ENCODE measurements at places on chromosomes 7 and 10.

- DNase-seq = no peak
Observed at GRCh38 chr10:124366343-124366742, 52.4 kb downstream of the OAT start.

DNA sequence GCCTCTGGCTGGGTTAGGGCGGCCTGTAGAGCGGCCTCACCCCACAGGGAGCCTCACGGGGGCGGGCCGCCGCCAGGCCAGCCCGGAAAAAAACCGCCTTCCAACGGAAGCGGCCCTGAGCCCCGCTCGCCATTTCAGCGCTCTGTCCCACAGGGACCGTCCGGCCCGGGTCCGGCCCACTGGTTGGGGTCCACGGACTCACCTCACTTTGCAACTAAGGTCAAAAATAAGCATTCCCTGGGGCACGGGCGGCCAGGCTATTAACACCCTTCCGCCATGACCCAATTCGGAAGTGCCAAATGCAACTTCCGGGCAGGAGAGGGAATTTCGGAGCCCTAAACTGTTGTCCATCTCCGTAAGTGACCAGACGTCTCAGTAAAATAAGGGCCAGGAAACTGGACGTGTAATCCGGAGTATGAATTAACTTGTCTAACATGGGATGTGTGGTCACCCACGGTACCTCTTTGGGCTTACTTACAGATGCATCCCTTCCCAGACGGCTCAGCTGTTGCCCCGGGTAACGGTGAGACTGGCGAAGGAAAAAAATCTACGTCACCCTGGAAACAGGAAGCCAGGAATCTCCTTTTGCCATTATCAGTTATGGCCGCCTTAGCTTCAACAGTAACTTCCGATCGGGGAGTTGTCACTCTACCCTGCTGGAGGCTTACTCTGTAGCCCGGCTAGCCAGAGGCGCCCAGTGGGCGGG is at the start of gene BBIP1:
TSS of gene BBIP1 (minus strand) at position 538 of the 706 bp plus-strand sequence. CDS start 1,023 bp downstream, outside the sequence.
- DNase-seq = peak; percentile 94

GRCh38 chr10:126585249-126586017 is 85.1 kb downstream of the C10orf90 start:
- no peak for DNase-seq

DNA sequence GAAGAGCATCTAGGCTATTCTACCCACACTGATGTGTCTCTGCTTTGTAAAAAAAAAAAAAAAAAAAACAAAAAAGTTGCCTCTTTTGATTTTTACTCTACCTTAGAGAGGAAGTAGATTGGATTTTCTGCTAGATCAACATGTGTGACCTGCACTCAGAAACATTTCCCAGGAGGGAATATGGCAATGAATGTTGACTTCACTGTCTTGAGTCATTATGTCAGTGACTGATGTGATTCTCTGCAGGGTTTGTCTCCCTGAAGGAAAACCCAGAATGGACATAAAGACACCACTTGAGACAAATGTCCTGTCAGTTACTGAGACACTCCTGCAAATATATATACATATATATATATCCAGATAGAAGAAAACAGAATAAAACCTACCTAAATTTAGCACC is 370.3 kb downstream of the BMPER start:
- no peak for DNase-seq

GRCh38 chr10:118017850-118018249 is 28.9 kb downstream of the RAB11FIP2 start:
- DNase-seq = no peak

DNA sequence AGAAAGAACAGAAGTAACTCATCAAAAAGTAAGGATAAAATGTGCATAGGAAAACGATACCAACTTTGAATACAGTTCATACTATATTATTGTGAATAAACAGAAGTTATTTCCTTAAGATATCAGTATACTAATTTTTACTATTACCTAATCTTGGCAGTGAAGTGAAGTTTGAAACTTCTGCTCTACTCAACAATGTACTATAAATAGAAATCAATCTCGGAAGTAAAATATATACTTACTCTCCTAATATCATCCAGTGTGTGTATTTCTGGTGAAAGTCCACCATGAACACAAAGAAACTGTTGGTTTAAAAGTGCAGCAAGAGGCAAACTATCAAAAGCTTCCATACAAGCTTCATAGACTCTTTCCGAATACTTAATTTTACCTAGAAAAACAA is 24.6 kb downstream of the PPP3CB start:
- DNase-seq = no peak

GRCh38 chr7:96055717-96056116 is 266.2 kb downstream of the SLC25A13 start:
- no peak for DNase-seq

GRCh38 chr10:4677296-4678021 is 148.5 kb upstream of the AKR1E2 start:
- DNase-seq = no peak

- no peak for DNase-seq
Observed at GRCh38 chr10:6842722-6843121, 262.6 kb upstream of the PRKCQ start.

- DNase-seq = no peak
Observed at GRCh38 chr10:59562126-59562525, 147.5 kb downstream of the SLC16A9 start.

DNA sequence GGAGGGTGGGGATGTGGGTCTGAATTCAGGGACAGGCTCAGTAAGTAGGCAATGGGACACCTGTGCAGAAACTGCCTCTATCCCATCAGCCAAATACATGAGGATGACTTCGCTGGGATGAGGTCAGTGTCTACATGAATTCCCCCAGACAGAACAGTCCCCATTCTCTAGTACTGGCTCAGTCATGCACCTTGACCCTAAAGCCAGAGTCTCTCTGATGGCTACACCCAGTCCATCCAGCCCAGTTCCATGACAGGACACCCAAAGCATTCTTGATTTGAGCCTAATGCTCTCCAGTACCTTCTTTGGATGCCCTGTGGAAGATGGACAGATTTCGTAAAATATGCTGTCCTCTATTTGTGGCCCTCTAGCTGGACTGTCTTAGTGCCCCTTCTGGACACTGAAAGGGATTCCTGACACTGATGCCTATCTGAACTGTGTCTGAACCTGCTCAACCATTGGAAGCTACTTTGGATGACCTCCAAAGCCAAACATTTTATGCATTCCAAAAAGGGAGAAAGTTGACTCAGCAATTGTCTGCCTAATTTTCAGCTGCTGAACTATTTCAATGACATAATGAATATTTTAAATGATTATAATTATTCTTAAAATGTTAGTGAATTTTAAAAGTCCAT is 14.6 kb downstream of the SFRP4 start:
- no peak for DNase-seq

DNA sequence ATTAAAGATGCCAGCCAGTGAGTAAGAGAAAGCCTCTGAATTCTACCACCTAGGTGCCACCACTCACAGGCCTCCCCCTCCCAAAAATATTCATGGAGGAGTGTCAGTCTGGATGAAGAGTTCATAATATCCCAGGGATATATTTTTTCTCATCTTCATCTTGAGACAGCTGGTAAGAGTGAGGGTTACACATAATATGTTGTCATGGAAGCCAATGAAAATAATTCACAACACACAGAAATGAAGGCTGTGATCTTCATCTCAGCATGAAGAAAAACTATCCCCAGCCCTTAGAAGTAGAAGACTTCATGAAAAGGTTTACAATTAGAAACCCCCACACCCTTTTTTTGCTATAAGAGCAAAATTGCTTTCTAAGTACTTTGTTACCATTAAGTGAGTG is 175.6 kb downstream of the DNAH11 start:
- DNase-seq = no peak

- no peak for DNase-seq
Observed at GRCh38 chr7:94001396-94001795, 2.8 kb downstream of the BET1 start.

GRCh38 chr7:23787272-23787671 is 77.3 kb downstream of the STK31 start:
- no peak for DNase-seq

DNA sequence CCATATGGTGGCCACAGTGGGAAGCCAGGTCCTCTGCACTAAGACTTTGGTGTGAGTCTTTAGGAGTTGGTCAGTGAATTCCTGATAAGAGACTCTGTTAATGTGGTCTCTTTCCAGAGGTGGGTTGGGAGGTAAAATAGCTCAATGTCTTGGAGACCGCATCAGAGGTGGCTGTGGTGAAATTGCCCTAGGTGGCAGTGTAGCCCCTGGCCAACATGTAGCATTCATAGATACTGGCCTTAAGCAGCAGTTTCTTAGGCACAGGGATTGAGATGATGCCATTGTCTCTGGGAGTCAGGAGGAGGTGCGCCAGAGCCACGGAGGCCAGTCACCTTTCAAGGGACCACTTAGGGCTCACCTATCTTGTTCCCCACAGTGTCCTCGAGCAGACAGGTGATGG is 202.8 kb downstream of the CREB5 start:
- DNase-seq = no peak

DNA sequence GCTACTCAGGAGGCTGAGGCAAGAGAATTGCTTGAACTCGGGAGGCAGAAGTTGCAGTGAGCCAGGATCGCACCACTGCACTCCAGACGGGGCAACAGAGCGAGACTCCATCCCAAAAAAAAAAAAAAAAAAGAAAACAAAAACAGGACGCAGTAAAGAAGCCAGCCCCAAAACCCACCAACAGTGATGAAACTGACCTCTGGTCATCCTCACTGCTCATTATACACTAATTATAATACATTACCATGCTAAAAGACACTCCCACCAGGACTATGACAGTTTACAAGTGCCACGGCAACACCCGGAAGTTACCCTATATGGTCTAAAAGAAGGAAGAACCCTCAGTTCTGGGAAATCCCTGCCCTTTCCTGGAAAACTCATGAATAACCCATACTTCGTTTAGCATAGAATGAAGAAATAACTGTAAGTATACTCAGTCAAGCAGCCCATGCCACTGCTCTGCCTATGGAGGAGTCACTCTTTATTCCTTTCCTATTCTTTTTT is 40.0 kb upstream of the EIF4H start:
- no peak for DNase-seq

- no peak for DNase-seq
Observed at GRCh38 chr7:132504071-132504470, 72.2 kb downstream of the PLXNA4 start.

Measured in germinal center (tissue), 1 donor.